ENCODE measurements at places on chromosomes 1 and 21. TPM values are rescaled to one million over a fixed set of nuclear protein-coding genes. Genes with fewer than 3 reads are reported as not detected.

EIF3I gene
- polyA plus RNA-seq: 567 TPM

- no peak for DNase-seq
Measured at GRCh38 chr1:72063364-72064044, 218.8 kb downstream of the NEGR1 start.

DNA sequence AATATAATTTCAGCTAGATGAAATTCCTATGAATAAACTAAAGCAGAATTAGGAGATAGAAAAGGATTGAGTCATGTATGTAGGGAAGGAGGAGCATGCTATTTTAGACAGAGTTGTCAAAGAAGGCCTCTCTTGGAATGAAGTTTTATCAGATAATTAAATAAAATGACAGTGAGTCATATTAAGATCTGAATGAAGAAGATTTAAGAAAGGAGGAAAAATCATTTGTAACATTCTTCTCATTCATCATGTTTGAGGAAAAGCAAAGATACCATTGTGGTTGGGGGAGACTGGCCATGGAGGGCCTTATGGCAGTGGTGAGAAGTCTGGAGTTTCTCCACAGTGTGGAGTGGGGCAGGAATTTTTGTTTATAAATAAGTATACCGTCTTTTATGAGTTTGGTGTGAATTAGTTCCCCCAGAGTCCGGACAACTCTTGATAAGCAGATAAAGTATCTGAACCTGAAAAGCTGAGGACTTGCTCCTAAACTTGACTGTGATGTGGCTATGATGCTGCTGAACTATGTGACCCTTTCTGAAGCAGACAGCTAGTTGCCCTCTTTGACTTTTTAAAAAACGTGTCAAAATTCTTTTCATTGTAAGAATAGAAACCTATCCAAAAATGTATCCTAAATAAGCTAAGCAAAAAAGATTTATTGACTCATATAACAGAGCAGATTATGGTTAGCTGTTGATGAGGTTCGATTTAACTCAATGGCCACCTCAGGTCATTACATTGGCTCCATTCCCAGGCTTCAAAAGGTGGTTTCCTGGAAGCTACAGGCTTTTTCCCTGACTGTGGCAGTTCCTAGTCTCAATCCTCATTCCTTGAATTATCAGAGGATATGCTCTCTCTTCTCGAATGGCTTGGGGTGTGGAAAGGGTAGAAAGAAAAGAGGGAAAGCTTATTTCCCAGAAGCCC lies 90.8 kb downstream of the LHX9 start:
- DNase-seq: no peak

GRCh38 chr1:105337420-105337819 lies 1587.7 kb downstream of the AMY1C start:
- DNase-seq: no peak

DNA sequence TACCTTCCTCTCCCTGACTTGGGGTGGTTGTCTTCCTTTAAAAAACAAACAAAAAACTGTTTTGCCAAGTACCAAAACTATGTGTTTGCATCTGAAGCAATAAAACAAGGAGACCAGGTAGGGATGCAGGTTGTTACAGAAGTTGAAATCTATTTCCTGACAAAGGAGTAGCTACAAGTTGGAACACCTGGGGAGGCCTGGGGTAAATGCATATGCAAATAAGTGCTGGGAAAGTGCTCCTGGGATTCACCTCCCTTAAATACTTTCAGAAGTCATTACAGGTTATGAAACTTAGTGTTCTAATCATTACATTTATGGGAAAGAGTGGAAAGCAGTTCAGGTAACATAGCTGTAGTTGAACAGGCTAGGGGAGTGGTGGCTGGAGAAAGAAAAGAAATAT lies 1.9 kb upstream of the TSNAX start:
- no peak for DNase-seq

DNA sequence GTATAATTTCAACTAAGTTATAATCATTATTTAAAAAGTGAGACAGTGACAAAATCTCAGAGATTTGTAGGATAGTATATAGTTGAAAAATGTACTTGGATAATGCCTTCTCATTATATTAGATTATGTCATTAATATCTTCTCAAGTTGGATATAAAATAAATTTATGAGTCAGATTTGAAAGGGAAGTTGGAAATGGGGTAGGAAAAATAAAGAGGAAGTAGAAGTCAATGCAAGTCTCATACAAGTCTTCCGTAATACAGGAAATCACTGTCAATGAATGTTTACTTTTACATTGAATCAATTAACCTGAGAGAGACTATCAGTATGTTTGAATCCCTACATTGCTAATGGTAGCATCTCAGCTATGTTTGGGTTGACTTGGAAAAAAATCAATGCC lies 16.2 kb upstream of the RNPC3 start:
- no peak for DNase-seq

- no peak for DNase-seq
Measured at GRCh38 chr1:115748401-115749150, 19.9 kb downstream of the CASQ2 start.
